Nucleus accumbens (tissue), 56 donors: ENCODE measurements at places on chromosomes 12 and 14.

DNA sequence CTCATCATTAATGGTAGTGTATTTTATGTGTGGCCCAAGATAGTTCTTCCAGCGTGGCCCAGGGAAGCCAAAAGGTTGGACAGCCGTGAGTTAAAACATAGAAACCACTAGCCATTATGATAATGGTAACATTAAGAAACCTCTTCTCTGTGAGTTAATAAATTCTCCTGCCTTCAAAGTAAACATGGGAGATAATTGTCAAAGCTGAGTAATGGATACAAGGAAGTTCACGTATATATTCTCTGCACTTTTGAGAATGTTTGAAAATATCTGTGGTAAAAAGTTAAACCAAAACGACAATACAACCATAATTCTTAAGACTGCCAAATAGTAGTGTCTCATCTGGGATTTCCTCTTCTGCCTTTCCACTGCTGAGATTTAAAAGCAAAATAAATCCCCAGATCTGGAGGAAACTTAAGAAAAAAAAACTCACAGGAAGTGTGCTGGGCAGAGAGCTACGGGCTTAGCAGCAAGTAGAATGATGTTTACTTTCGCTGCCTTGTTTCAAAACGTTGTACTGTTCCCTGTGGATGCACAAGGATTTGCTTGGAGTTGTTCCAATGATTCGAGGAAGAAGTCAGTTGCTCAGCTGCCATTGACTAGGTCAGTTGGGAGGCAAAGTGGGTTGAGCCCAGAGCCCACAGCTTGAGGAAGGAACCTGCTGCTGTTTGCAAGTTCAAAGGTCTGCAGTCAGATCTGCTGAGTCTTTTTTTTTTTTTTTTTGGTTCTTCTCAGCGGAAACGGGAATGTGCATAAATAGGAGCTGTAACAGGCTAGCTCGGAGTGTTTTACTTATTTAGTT is 1.7 kb downstream of the TPCN1 start:
- DNase-seq = peak; percentile 23

- no peak for DNase-seq
Measured at GRCh38 chr12:108612788-108613282, 15.0 kb upstream of the TMEM119 start.

- no peak for DNase-seq
Measured at GRCh38 chr12:65539023-65539422, 260.5 kb downstream of the MSRB3 start.

GRCh38 chr12:126770188-126770587 is 1496.8 kb upstream of the TMEM132C start:
- no peak for DNase-seq

DNA sequence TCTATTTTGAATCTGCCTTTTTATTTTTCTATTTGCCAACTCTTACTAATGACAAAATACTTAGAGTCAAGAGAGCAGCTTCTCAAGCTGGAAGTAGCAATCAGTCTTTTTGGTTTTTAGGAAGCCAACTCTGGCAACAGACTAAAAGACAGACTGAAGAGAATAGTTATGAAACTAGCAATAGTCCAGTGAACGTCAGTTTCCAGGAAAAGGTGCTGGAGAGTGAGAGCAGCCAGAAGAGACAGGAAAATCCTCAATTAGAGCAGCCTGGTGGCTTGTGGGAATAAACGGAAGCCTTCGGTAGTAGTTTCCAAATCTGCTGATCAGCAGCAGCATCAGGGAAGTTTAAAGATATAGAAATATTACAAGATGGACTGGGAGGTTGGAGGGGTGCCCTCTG is 27.1 kb downstream of the ATG14 start:
- DNase-seq = no peak

DNA sequence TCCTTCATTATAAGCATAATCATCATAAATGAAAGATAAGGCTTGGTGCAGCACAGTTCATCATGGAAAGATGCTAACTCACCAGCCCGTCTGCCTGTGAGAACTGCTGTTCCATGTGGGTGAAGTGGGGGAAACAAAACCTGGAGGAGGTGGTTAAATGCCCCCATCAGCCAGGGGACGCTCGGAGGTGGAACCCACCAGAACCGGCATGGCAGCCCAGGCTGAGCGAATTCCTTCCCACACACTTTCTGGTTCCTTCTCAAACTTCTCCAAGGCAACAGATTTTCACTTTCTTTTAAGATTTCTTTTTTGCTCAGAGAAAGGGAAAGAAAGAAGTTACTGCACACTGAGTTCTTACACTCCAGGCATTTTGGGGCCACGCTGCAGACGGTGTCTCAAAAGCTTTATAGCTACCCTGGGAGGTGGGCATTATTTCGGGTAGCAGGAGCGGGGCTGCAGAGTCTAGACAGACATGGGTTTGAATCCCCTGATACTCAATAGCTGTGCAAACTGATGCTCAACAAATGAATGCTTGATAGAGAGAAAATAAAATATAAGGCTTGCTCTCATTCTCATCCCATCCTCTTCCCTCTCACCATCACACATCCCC is 190.7 kb downstream of the BCL11B start:
- no peak for DNase-seq

DNA sequence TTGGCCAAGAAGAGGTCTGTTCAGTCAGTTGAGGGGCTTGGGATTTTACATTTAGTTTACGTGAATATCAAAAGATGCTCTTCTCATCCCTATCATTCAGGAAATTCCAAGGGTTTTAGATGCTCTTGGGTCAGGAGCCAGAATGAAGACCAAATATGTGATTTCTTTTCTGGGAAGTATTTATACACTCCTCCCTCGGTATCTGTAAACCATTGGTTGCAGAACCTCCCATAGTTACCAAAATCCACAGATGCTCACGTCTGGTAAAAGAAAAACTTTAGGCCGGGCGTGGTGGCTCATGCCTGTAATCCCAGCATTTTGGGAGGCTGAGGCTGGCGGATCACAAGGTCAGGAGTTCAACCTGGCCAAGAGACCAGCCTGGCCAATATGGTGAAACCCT is 75.9 kb downstream of the TNFAIP2 start:
- no peak for DNase-seq

- DNase-seq = no peak
Measured at GRCh38 chr14:59863806-59864525, 6.6 kb downstream of the RTN1 start.

DNA sequence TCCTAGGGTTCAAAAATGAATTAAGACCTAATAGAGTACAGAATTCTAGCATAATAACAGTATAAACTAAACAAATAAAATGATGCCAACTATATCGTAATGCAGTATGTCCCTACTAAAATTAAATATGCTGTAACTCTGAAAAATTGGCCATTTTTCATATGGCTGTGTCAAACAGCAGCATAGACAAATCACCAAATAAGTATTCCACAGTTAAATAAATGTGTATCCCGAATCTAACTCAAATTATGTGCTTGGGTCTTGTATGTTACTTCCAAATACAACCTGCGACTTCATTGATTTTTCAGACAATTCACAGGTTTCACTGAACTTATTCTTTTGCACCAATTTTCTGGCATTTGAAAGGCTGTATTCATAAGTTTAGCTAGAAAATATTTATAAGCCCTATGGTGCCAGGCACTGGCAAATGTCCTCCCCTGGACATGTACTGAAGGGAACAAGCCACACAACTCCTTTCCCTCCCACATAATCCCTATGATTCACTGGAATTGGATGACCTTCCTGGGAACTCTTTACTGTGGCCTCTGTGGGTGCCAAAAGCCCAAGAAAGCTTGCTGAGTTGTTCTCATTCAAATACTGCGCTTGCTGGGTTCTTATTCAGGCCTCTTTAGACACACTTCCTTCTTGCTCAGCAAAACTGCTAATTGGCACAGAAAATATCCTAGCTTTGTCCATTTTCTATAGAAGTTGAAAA is 108.8 kb downstream of the KITLG start:
- no peak for DNase-seq

DNA sequence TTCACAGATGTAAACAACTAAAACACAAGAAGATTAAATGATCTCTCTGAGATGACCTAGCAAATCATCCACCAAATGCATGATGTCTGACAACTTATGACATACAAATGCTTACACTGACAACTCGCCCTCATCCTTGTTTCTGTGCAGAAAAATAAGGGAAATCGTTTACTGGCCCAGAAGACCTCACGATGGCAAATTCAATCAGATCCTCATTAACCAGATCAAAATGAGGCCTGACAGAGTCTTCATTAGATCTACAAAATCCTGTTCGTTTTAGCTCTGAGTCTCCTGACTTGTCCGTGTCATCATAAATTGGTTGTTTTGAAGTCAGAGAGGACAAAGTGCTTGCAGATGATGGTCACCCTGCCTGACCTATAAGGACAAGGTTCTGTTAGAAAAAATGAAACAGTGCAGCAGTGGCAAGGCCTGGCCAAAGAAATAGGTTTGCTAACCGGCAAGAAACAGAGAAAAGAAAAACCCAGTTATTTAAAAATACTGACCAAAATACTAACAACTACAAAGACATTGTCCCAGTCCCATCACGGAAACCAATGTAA is 109.5 kb downstream of the BTG1 start:
- DNase-seq = no peak

DNA sequence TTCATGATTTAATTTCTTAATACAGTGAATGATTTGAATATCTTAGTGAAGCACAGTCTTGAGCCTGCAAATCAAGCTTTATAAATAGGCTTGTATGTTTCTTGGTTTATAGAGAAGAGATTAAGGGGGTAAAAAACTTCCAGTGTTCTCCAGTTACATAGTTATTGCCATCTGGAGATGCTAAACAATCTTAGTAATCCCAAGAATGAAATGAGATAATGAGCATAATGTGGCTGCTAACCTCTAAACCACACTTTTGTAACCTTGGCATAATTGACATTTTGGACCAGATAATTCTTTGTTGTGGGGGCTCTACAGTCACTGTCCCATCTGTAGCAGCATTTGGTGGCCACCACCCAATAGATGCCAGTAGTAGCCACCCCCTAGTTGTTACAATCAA is 316.8 kb downstream of the CCDC91 start:
- no peak for DNase-seq

GRCh38 chr14:51783765-51784164 is 76.6 kb upstream of the GNG2 start:
- DNase-seq = no peak
